Body of pancreas (tissue), 4 donors: ENCODE measurements at places on chromosomes 6 and 20. TPM values are rescaled to one million over a fixed set of nuclear protein-coding genes. Genes with fewer than 3 reads are reported as not detected.

- no peaks in the 10 kb centered on the region for H3K4me1 ChIP-seq
- DNase-seq: no peak
- H3K27ac ChIP-seq: no peak overlapping the region
- no peaks in the 10 kb centered on the region for H3K36me3 ChIP-seq
- no peak overlapping the region for H3K4me3 ChIP-seq
These were observed 14.2 kb upstream of the UNC93A start for GRCh38 chr6:167276772-167277533.

DNA sequence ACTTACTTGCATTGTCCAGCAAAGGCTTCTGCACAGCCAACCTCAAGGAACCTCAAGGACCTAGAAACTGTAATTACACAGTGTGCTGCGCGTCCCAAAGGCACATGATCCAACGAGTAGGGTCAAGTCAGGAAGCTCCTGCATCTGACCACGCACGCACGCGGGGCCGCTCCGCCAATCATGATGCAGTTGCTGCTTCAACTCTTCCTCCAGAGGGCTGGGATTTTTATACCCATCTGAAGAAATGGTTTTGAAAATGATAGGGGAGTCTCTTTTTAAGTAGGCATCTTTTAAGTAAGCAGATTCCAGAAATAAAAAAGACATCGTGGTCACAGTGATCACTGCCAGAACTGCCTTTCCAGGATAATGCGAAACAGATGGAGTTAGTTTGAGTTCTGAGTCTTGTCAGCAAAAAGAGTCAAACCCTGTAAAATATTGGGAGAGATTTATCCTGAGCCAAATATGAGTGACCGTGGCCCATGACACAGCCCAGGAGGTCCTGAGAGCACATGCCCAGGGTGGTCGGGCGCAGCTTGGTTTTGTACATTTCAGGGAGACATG, 34.0 kb downstream of the KIF25 start:
- no peaks in the 10 kb centered on the region for H3K27me3 ChIP-seq
- no peaks in the 10 kb centered on the region for H3K36me3 ChIP-seq
- no peak overlapping the region for H3K27ac ChIP-seq
- no peak overlapping the region for H3K4me3 ChIP-seq
- H3K4me1 ChIP-seq: peaks cover 11% of the 10 kb centered on the region

GRCh38 chr6:66307490-66307889, 600.5 kb upstream of the EYS start:
- DNase-seq: no peak
- no peak overlapping the region for H3K4me3 ChIP-seq
- H3K4me1 ChIP-seq: no peaks in the 10 kb centered on the region
- H3K27me3 ChIP-seq: no peaks in the 10 kb centered on the region
- H3K36me3 ChIP-seq: no peaks in the 10 kb centered on the region

DNA sequence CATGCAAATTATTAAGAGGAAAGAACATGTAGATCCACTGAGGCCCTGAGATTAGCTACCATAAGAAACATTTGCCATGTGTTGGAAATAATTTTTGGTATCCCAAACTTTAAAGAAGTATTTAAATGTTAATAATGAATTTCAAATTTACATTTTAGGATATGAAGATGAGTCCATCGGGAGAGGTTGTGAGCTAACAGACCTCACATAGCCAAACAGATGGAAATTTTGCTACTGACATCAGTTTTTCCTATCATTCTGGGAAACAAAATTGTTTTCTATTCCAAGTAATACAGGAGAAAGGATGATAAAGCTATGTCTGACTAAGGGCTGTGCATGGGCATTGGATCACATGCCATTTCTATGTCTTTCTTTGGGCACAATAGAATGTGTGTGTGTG, 809.6 kb downstream of the TENT5A start:
- H3K36me3 ChIP-seq: no peaks in the 10 kb centered on the region
- H3K4me1 ChIP-seq: no peaks in the 10 kb centered on the region
- H3K27me3 ChIP-seq: no peaks in the 10 kb centered on the region
- H3K27ac ChIP-seq: no peak overlapping the region
- no peak for DNase-seq
- no peak overlapping the region for H3K4me3 ChIP-seq

- H3K27ac ChIP-seq: no peak overlapping the region
- no peak overlapping the region for H3K4me3 ChIP-seq
- H3K4me1 ChIP-seq: no peaks in the 10 kb centered on the region
- DNase-seq: no peak
These were observed 228.7 kb downstream of the KHDRBS2 start for GRCh38 chr6:62057300-62057699.

GRCh38 chr6:10643201-10643651, 51.2 kb downstream of the C6orf52 start:
- H3K4me1 ChIP-seq: no peaks in the 10 kb centered on the region
- no peak for DNase-seq
- H3K27ac ChIP-seq: no peak overlapping the region
- H3K27me3 ChIP-seq: no peaks in the 10 kb centered on the region
- H3K4me3 ChIP-seq: no peak overlapping the region

The LPA gene
- total RNA-seq: 0.52 TPM

- DNase-seq: no peak
- no peak overlapping the region for H3K27ac ChIP-seq
- no peaks in the 10 kb centered on the region for H3K36me3 ChIP-seq
- H3K27me3 ChIP-seq: no peaks in the 10 kb centered on the region
These were observed 618.8 kb upstream of the POU3F2 start for GRCh38 chr6:98215531-98215930.

The NTSR1 gene
- not detected for total RNA-seq

- no peaks in the 10 kb centered on the region for H3K36me3 ChIP-seq
- H3K27ac ChIP-seq: no peak overlapping the region
- peaks cover 11% of the 10 kb centered on the region for H3K4me1 ChIP-seq
These were observed 103.5 kb downstream of the LAMP5 start for GRCh38 chr20:9617940-9618339.

GRCh38 chr6:142242269-142242668, 59.5 kb upstream of the ADGRG6 start:
- no peaks in the 10 kb centered on the region for H3K4me1 ChIP-seq
- H3K27ac ChIP-seq: no peak overlapping the region
- no peak overlapping the region for H3K4me3 ChIP-seq
- no peaks in the 10 kb centered on the region for H3K27me3 ChIP-seq
- no peak for DNase-seq

GRCh38 chr20:51156041-51156982, 133.4 kb upstream of the KCNG1 start:
- H3K27me3 ChIP-seq: no peaks in the 10 kb centered on the region
- no peak overlapping the region for H3K27ac ChIP-seq
- H3K36me3 ChIP-seq: no peaks in the 10 kb centered on the region
- peaks cover 4% of the 10 kb centered on the region for H3K4me1 ChIP-seq

The NRN1 gene
- total RNA-seq: 4.4 TPM

The DLL1 gene
- 6.0 TPM for total RNA-seq

DNA sequence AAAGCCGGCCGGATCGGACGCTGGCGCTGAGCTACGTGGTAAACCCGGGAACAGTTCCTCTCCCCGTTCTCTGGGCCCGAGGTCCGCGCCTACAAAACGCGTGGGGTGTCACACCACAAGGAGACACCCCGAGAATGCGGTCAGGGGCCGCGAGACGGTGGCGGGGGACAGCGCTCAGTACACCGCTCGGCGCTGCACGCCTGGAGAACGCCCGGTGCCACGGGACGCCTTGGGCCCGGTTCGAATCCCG, 670 bp downstream of the NCOA5 start:
- no peaks in the 10 kb centered on the region for H3K27me3 ChIP-seq
- H3K27ac ChIP-seq: peak overlapping the region; percentile 99
- peak overlapping the region; percentile 86 for H3K4me3 ChIP-seq

- no peak for DNase-seq
- H3K36me3 ChIP-seq: no peaks in the 10 kb centered on the region
- no peaks in the 10 kb centered on the region for H3K27me3 ChIP-seq
These were observed 141.6 kb downstream of the BTBD9 start for GRCh38 chr6:38498085-38498484.

DNA sequence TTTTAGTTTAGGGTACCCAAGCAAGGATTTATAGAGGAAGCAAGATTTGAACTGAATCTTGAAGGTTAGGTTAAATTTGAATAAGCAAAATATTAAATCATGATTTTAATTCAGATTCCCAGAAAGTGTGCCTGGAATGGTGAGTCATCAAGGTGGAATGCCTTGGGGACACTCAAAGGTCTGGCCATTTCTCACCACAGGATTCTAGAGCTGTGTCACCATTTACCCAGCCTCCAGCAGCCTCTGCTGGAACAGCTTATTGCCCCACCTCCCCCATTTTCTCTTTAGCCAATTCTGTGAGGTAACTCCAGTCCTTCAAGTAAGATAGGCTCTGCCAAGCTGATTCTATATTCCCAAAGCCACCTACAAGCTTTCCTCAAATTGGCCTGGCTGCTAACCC, 181.4 kb downstream of the SIM1 start:
- no peak overlapping the region for H3K27ac ChIP-seq
- H3K4me3 ChIP-seq: no peak overlapping the region
- no peaks in the 10 kb centered on the region for H3K27me3 ChIP-seq
- H3K36me3 ChIP-seq: no peaks in the 10 kb centered on the region
- no peak for DNase-seq

The FOXA2 gene
- 63.3 TPM for total RNA-seq

The ADGRF4 gene
- total RNA-seq: not detected
